ENCODE measurements at places on chromosomes 2 and 18. TPM values are rescaled to one million over a fixed set of nuclear protein-coding genes. Genes with fewer than 3 reads are reported as not detected.

FN1 gene
- total RNA-seq: 133 TPM

CNTNAP5 gene
- total RNA-seq: not detected

ATP9B gene
- 15.9 TPM for total RNA-seq

PAIP2B gene
- 60.4 TPM for total RNA-seq

DSEL gene
- 2.1 TPM for total RNA-seq

TRMT61B gene
- 16.9 TPM for total RNA-seq

WNT10A gene
- not detected for total RNA-seq

- no peak for DNase-seq
- H3K4me3 ChIP-seq: no peak overlapping the region
- no peak overlapping the region for H3K27ac ChIP-seq
- no peaks in the 10 kb centered on the region for H3K27me3 ChIP-seq
- no peaks in the 10 kb centered on the region for H3K4me1 ChIP-seq
These were observed 75.0 kb downstream of the OSBPL1A start for GRCh38 chr18:24322584-24323136.

DNA sequence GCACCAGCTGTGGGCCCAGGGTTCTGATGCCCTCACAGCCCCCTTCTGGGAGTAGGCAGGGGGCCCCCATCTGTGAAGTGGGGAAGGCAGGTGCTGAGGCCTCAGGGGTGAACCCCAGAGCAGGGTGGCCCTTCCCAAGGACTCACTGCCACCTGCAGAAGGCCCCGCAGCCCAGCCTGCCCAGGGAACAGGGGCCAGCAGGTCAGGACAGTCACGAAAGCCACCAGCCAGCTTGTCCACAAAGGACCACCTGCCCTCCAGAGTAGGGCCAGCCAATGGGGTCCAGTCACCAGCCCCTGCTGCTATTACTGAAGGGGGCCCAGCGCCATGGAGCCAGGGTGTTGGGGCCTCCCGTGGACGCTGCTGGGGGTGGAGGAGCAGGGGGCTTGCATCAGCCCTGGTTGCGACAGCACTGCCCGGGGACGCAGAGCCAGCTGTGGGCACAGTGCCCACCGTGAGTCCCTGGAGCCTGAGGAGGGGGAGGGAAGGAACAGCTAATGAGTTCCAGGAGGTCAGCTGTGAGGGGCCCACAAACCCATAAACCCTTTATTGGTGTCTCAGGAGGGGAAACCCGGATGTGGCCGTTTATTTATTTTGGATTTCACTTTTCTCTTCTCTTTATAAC lies 11.5 kb upstream of the SNED1 start:
- no peak overlapping the region for H3K4me3 ChIP-seq
- peaks cover 16% of the 10 kb centered on the region for H3K27me3 ChIP-seq
- no peak overlapping the region for H3K27ac ChIP-seq

GRCh38 chr18:3500016-3500415 lies 50.0 kb downstream of the TGIF1 start:
- no peak for DNase-seq
- H3K4me1 ChIP-seq: peaks cover 4% of the 10 kb centered on the region
- H3K4me3 ChIP-seq: peak overlapping the region; percentile 52
- H3K27me3 ChIP-seq: peaks cover 27% of the 10 kb centered on the region

DNA sequence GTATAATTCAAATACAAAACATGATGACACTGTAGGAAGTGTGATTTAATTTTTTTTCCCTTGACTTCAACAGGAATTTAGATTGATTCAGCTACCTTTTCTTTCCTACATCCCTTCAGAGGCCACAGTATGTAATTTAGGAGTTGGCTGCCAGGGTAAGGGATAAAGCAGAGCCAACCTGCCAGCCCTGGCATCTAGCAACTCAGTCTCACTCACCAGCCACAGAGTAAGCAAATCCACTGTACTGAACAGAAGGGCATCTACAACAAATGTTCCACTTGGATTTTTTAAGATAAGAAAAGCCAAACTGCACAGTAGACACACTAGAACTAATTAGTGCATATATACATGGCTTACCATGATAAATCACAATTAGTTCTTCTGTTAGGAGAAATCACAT lies 54.3 kb upstream of the PEX13 start:
- DNase-seq: no peak
- H3K27me3 ChIP-seq: no peaks in the 10 kb centered on the region
- H3K36me3 ChIP-seq: no peaks in the 10 kb centered on the region

- no peaks in the 10 kb centered on the region for H3K27me3 ChIP-seq
- H3K4me3 ChIP-seq: no peak overlapping the region
- no peaks in the 10 kb centered on the region for H3K36me3 ChIP-seq
- no peak overlapping the region for H3K27ac ChIP-seq
- DNase-seq: no peak
- H3K4me1 ChIP-seq: peaks cover 5% of the 10 kb centered on the region
These were observed 217.8 kb downstream of the SETBP1 start for GRCh38 chr18:44898498-44898897.

DNA sequence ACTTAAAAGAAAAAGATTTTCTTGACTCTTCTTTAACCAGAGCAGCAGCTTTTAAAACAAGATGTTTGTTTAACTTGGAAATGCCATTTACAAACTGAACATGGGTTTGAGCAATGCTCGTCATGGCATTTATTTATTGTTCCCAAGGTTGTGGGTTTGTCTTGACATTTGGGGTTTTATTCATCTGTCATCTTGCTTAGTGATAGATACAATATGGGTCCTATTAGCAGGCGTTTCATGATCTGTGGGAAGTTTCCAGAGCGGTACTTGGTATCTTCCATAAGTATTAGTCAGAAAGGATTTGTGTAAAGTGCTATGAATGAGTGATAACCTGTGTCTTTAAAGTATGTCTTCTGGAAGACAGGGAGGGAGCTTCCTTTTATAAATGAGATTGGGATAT lies 29.9 kb upstream of the MGAT5 start:
- H3K27me3 ChIP-seq: no peaks in the 10 kb centered on the region
- DNase-seq: no peak
- no peaks in the 10 kb centered on the region for H3K36me3 ChIP-seq
- H3K4me3 ChIP-seq: no peak overlapping the region

- peaks cover 20% of the 10 kb centered on the region for H3K4me1 ChIP-seq
- H3K4me3 ChIP-seq: no peak overlapping the region
- no peaks in the 10 kb centered on the region for H3K36me3 ChIP-seq
- no peak for DNase-seq
These were observed 34.5 kb downstream of the INSIG2 start for GRCh38 chr2:118122594-118123281.

GRCh38 chr2:60707750-60708371 lies 48.2 kb upstream of the PAPOLG start:
- no peak for DNase-seq
- H3K36me3 ChIP-seq: no peaks in the 10 kb centered on the region
- H3K4me3 ChIP-seq: no peak overlapping the region
- H3K27me3 ChIP-seq: no peaks in the 10 kb centered on the region
- no peak overlapping the region for H3K27ac ChIP-seq
- no peaks in the 10 kb centered on the region for H3K4me1 ChIP-seq

GRCh38 chr2:123453046-123453700 lies 571.9 kb upstream of the CNTNAP5 start:
- H3K27ac ChIP-seq: no peak overlapping the region
- DNase-seq: no peak
- H3K27me3 ChIP-seq: no peaks in the 10 kb centered on the region
- no peaks in the 10 kb centered on the region for H3K36me3 ChIP-seq

DNA sequence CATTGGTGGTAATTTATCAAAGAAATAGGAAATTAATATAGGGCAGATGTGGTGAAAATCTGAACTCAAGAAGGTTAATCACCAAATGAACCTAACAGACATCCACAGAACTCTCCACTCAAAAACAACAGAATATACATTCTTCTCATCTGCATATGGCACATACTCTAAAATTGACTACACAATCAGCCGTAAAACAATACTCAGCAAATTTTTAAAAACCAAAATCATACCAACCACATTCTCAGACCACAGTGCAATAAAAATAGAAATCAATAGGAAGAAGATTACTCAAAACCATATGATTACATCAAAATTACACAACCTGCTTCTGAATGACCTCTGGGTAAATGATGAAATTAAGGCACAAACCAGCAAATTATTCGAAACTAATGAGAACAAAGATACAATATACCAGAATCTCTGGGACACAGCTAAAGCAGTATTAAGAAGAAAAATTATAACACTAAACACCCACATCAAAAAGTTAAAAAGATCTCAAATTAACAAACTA lies 31.0 kb downstream of the RBM43 start:
- no peak overlapping the region for H3K4me3 ChIP-seq
- H3K4me1 ChIP-seq: no peaks in the 10 kb centered on the region
- no peaks in the 10 kb centered on the region for H3K27me3 ChIP-seq
- DNase-seq: no peak
- no peaks in the 10 kb centered on the region for H3K36me3 ChIP-seq
- H3K27ac ChIP-seq: no peak overlapping the region

DNA sequence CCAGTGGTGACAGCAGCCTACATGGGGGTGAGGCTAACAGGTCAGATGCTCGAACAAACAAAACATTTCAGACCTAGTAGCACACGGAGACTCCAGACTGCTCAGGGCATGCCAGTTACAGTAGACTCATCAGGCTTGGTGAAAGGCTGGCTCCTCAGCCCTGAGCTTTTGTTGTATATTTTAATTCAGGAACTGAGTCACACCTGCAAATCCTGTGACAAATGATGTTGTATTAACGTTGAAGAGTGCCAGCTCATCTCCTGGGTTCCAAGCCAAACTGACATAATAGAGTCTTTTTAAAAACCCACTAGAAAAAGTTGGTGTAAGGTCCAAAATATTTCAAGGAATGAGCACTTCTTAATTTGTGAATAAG lies 65.3 kb downstream of the C1D start:
- DNase-seq: no peak
- no peak overlapping the region for H3K4me3 ChIP-seq
- H3K36me3 ChIP-seq: no peaks in the 10 kb centered on the region
- no peaks in the 10 kb centered on the region for H3K27me3 ChIP-seq

DNA sequence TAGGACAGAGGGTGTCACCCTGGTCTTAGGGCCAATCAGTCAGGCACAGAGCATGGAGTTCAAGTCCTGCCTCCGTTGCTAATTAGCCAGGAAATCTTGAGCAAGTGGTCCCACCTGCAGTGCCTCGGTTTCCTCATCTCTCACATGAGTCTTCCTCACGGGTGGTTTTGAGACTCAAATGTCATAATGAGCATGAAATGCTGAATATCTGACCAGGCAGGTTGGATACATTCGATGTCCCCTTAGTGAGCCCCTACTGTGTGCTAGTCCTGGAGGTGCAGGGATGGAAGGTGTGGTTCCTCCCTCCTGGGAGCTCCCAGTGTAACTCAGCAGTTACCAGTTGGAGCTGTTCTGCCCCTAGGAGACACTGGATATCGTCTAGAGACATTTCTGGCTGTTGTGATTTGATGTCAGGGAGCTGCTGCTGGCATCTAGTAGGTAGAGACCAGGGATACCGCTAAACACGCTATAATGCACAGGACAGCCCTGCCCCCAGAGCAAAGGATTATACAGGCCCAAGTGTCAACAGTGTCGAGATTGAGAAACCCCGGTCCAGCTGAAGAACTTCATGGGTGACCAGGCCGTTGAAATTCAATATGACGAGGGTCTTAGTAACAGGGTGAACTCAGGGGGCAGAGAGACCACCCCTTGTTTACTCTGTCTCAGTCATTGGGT lies 118.5 kb upstream of the TWIST2 start:
- no peaks in the 10 kb centered on the region for H3K36me3 ChIP-seq
- H3K4me1 ChIP-seq: no peaks in the 10 kb centered on the region
- DNase-seq: no peak
- peak overlapping the region; percentile 24 for H3K27ac ChIP-seq
- H3K27me3 ChIP-seq: no peaks in the 10 kb centered on the region
- no peak overlapping the region for H3K4me3 ChIP-seq

GRCh38 chr2:95056461-95057459 lies 31.3 kb downstream of the MAL start:
- no peak overlapping the region for H3K4me3 ChIP-seq
- no peaks in the 10 kb centered on the region for H3K36me3 ChIP-seq
- H3K27ac ChIP-seq: no peak overlapping the region
- H3K27me3 ChIP-seq: peaks cover 33% of the 10 kb centered on the region
- DNase-seq: no peak
